ENCODE measurements at places on chromosomes 2 and 18.

DNA sequence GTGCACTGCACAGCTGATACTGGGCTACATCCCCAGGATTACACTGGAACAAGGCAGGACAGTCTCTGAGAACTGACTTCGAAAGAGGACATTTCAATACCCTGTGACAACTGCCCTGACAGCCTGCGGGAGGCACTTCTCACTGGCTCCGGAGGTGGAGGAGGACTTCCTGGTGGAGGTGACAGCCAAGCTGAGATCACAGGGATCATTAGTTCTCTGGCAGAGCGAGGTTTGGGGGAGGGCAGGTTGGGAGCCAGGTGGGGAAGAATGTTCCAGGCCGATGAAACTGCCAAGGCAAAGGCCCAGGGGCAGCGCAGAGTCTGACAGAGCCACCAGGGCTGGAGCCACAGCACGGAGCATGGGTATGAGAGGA is 28.0 kb upstream of the NPAS2 start:
- no peak for DNase-seq

GRCh38 chr2:144458541-144458940 is 61.4 kb downstream of the ZEB2 start:
- DNase-seq, result no peak

- DNase-seq, result no peak
Measured at GRCh38 chr18:8496186-8496585, 113.1 kb upstream of the RAB12 start.

DNA sequence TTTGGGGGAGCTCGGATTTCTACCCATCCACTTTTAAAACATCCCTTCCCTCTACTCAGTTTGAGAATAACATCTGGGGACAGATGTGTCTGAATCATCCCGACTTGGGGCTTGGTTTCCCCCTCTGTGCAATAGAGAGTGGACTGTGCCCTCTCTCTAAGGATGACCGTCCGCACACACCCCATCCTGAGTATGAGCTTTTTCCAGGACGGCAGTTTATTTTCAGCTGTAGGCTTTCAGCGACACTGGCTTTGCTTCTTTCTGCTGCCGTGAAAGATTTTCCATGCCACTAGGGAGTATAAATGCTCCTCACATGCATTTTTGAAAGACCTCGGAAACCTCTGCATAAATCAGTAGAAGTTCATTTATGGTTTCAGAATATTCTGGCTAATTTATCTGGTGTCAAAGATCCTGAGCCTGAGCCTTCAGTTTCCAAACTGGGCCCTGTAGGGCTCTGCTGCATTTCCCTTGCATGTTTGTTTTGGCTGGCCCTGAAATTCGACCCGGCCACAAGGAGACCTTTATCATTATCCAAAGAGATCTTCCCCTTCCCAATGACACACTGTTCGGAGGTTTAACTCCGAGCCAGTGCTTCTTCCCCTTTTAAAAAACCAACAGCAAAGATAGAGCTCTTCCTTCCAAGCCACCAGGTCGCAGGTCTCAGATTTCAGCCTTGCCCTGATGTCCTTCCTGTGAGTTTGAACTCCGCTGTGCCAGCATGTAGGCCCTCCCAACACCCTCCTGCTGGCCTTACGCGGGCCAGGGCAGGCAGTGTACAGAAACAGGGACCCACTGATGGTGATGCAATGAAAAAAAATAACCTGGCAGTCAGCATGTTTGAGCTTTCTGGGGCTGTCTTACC is 53.3 kb downstream of the FECH start:
- DNase-seq, result no peak

- no peak for DNase-seq
Measured at GRCh38 chr2:23627236-23628009, 242.4 kb downstream of the KLHL29 start.

GRCh38 chr2:236565879-236566402 is 3.7 kb upstream of the ACKR3 start:
- DNase-seq, result no peak

DNA sequence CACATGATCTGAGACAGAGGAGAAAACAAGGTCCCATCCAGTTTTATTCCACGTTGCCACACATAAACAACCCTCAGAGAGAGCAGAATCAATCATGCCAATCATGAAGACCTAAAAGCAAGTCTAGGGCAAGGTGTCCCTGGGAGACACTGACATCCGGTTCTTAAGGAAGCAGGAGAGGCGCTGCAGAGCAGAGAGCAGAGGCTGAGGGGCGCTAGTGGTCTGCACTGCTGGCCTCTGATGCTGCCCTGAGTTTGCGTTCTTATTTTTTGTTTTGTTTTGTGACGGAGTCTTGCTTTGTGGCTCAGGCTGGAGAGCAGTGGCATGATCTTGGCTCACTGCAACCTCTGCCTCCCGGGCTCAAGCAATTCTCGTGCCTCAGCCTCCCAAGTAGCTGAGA is 83.3 kb downstream of the SMIM21 start:
- no peak for DNase-seq

GRCh38 chr2:218021536-218022071 is 18.8 kb upstream of the TNS1 start:
- DNase-seq, result no peak

- no peak for DNase-seq
Measured at GRCh38 chr2:11071939-11072338, 83.3 kb upstream of the SLC66A3 start.

DNA sequence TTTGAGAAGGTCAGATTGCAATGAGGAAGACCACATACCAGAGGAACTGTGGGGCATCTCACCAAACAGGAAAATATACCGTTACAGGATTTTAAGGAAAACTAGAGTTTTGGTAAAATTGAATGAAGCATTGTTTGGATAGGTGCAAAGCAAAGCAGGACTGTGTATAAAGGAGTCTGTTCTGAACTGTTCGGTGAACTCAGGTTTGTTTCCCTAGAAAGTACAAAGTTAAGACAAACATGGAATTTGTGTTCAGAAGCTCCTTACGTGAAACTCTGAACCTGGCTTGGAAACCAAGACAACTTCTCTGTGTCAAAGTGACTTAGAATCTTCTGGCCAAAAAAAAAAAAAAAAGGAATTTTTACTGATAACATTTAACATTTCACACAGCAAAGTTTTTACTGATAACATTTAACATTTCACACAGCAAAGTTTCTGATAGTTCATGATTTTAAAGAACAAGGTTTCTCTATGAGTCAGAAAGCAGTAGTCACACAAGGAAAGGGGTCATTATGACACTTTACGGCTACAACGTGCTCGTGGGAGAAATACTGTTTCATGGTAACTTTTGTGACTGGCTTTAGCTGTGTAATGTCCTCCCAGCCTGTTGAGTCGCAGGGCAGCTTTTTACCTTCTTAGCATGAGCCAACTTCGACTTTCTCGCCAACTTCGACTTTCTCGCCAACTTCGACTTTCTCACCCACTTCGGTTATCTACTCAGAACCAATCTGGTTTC is 21.2 kb upstream of the TET3 start:
- DNase-seq, result no peak

All from stimulated activated CD8-positive, alpha-beta memory T cell treated with anti-CD3 and anti-CD28 coated beads, Interleukin-7, amount 100 ng/mL, for 24 hours (primary cell).